ENCODE measurements at places on chromosomes 6 and 20. TPM values are rescaled to one million over a fixed set of nuclear protein-coding genes. Genes with fewer than 3 reads are reported as not detected.

Gene PRSS35
- not detected for total RNA-seq

Gene RREB1
- total RNA-seq = 43.4 TPM

Gene TNFRSF6B
- total RNA-seq = not detected

Gene ZBP1
- total RNA-seq = 25.2 TPM

Gene LINC00237
- not detected for total RNA-seq

Gene OPN5
- not detected for total RNA-seq

Gene SUMO4
- total RNA-seq = 10.0 TPM

Gene B3GALT4
- total RNA-seq = 43.3 TPM

Gene RIN2
- total RNA-seq = 0.73 TPM

Gene B4GALT5
- total RNA-seq = 6.2 TPM

Gene PRR18
- total RNA-seq = not detected

Gene SDC4
- total RNA-seq = 3.8 TPM

Gene C6orf132
- not detected for total RNA-seq

Gene RTN4IP1
- 5.8 TPM for total RNA-seq

Gene RFX6
- total RNA-seq = not detected

Gene TTLL9
- not detected for total RNA-seq

Gene TPD52L1
- 0.33 TPM for total RNA-seq

Gene SLCO4A1
- total RNA-seq = 0.97 TPM

Gene IRAK1BP1
- total RNA-seq = 3.1 TPM

Gene IPCEF1
- 92.5 TPM for total RNA-seq

Gene OGFRL1
- 11.4 TPM for total RNA-seq

Gene TREM1
- not detected for total RNA-seq

Gene OOEP
- total RNA-seq = not detected

Gene LPIN3
- total RNA-seq = 0.11 TPM

Gene PCSK2
- total RNA-seq = not detected

Gene SRSF12
- not detected for total RNA-seq

Gene NKX2-2
- total RNA-seq = not detected

Gene LY6G6D
- not detected for total RNA-seq

Gene PI16
- total RNA-seq = 6.0 TPM

Gene ACTL10
- 5.5 TPM for total RNA-seq

Gene TINAG
- total RNA-seq = not detected

Gene PKIB
- total RNA-seq = 0.67 TPM

All from CD4-positive, alpha-beta memory T cell (primary cell).